Stimulated activated CD4-positive, alpha-beta T cell treated with anti-CD3 and anti-CD28 coated beads, TNF-alpha, amount 100 ng/mL, for 1 hour (primary cell): ENCODE measurements at places on chromosomes 11 and 22.

DNA sequence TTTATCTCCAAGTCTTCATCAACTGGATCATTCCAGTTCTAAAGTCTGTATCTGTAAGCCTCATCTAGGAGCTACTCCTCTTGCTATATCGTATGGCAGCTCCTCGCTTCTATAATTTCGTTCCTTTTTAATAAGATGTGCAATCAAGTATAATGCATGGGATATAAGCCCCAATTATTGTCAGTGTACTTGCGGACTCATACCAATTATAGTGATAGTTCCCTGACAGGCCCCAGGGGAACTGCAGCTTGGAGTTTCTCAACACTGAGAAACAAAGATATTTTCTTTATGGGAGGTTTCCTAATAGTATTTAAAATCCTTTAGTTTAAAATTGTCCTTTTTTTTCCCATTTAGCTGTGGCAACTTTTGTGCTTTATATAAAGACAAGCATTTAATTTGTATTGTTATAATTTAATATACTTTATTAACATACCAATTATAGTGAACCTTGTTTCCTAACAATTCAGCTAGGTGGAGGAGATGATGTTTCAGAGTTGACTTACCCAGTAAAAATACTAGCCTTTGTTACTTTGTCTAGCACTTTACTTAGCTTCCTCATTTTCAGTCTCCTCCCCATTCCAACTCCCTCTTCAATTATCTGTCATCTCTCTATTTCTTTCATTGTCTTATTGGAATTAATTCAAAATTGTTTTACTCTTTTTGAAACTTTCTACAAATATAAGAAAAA is 25.3 kb upstream of the DDX17 start:
- DNase-seq = no peak

- DNase-seq = no peak
These were observed 69.9 kb downstream of the MPPED1 start for GRCh38 chr22:43481568-43482317.

DNA sequence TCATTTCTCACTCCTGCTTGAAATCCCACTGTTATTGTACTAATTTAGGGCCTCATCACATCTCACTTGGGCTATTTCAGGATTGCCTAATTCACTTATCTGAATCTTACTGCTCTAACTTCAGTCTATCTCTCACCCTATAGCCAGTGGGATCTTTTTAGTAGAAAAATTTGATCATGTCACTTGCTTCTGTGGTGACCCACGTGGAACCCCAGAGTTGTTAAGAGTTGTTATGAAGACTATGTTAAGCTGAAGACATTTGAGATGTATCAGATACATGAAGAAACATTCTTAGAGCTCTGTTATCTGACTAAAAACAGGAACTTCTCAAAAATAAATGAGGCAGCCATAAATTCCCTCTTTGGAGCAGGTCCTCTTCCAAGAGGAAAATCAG is 1375.6 kb upstream of the TENM4 start:
- DNase-seq = no peak

DNA sequence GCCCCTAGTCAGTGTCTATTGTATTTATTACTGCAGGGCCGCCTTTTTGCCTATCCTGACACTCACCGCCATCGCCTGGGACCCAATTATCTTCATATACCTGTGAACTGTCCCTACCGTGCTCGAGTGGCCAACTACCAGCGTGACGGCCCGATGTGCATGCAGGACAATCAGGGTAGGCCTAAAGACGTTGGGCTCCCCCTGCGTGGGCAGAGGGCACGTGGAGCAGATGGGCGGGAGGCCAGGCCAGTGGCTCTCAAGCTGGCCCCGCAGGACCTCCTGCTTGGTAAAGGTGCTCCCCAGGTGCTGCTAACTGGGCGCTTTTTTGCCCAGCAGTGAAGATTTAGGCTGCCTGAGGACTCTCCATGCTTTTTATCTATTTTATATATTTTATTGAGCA is 22.5 kb downstream of the CAT start:
- DNase-seq = no peak

DNA sequence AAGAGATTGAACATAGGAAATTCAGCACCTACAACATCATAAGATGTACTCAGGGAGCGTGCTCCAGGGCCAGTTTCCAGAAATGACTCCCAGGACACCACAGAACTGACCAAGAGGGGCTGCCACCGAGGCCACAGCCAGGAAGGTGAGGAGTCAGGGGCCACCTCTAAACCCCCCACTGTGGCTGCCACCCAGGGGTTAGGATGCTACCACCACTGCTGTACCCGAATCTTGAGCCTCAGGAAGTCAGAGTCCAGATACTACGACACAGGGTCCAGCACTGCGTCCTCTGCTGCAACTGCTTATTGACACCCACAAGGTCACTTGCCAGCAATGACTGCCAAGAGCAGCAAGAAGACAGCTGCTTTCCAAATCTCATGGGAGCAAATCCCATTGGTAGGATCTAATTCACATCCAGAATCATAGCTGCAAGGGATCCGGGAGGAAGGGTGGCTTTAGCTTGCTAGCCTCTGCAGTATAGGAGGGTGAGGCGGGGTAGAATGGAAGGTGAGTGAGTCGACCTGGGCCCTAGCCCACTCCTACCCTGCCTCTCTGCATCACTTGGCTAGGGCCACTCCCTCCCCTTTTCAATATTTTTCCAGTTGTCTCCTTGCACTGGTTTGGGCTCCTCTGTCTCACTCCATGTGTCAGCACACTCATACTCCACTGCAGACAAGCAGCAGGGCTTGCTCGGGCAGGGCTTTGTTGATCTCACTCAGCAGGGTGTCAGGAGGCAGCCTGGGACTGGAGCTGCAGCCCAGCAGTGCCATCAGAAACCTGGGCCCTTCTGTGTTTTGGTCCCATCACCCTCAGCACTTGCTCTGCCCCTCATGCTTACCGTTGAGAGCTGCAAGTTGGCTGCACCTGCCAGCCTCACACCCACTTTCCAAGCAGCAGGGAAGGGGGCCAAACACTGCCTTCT is 18.1 kb upstream of the CYTH4 start:
- no peak for DNase-seq

- no peak for DNase-seq
These were observed 410.6 kb downstream of the METTL15 start for GRCh38 chr11:28518825-28519224.
